ENCODE measurements at places on chromosomes 5 and 9.

- no peak for DNase-seq
These were observed 27.3 kb downstream of the SCGB3A1 start for GRCh38 chr5:180563994-180564393.

GRCh38 chr5:168311061-168311566 lies 19.7 kb downstream of the WWC1 start:
- no peak for DNase-seq

- no peak for DNase-seq
These were observed 6.9 kb upstream of the OLFM1 start for GRCh38 chr9:135080286-135081263.

DNA sequence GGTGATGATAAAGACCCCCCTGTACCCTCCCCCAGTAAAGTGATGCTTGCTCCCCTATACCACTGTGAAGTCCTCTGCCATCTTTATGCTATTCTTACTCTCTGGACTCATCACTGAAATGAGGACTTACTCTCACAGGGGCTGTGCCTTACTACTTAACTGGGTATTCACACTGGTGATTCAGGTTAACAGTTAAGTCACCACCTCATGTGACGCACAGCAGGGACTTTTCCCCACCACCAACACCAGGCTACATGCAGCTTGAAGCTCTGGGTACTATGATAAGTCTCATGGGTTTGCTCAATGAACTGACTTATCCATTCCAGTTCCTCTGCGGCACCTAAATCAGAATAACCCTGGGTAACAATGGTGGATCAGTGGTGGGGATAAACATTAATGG lies 163.7 kb downstream of the ELAVL2 start:
- DNase-seq = no peak

- DNase-seq = peak; percentile 42
These were observed 24.3 kb downstream of the BOD1 start for GRCh38 chr5:173592050-173592669.

DNA sequence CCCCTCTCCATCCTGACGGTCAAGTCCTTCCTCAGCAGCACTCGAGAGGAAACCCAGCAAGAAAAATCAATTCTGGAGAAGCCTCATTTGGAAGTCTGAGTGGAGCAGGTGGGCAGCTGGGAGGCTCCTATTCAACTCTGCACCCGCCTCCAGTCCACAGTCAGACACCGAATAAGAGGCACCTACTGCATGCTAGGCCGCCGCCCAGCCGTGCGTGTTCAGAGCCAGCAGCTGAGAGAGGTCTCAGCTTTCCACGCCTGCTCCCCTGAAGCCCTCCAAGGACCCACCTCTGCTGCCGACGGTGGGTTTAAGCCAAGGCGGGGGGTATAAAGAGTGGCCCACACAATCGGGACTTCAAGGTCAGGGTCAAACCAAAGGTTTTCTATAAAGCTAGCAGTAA lies 41.9 kb downstream of the VAV2 start:
- no peak for DNase-seq

DNA sequence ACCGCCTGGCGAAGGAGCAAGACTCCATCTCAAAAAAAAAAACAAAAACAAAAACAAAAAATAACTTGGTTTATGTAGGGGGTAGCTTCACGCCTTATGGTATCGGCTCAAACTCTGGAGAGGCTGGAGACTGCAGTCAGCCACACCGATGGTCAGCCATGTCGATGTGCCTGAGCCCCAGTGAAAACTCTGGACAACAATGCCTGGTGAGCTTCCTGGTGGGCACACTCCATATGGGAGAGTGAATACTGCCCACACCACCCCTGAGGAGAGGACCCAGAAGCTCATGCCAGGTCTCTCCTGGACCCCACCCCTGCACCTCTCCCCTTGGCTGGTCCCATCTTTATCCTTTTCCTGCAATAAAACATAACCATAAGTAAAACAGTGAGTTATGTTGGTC lies 19.6 kb downstream of the IPPK start:
- no peak for DNase-seq

- DNase-seq = no peak
These were observed 22.8 kb upstream of the ANKRD18A start for GRCh38 chr9:38642951-38643814.

DNA sequence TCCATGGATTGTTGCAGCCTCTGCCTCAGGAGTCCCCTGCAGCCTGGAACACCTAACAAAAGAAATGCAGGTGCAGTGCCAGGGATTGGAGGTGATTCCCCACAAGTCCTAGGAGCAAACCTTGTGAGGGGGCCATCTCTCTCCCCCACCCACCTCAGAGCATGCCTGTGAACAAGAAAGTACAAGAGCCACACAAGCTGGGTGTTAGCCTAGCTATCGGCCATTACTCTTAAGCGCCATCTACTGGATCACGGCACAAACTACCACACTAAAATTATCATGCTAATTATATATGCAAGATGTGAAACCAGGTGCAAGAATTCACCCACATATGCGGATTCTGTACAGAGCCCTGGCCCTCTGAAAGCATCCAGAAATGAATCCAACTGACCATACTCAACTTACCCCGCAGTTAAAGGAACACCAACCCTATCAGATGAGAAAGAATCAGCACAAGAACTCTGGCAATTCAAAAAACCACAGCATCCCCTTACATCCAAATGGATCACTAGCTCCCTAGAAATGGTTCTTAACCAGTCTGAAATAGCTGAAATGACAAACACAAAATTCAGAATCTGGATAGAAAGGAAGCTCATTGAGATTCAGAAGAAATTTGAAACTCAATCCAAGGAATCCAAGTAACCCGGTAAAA lies 16.5 kb upstream of the PRSS3 start:
- peak; percentile 70 for DNase-seq

- DNase-seq = no peak
These were observed 367.1 kb upstream of the KLF4 start for GRCh38 chr9:107856633-107857032.

DNA sequence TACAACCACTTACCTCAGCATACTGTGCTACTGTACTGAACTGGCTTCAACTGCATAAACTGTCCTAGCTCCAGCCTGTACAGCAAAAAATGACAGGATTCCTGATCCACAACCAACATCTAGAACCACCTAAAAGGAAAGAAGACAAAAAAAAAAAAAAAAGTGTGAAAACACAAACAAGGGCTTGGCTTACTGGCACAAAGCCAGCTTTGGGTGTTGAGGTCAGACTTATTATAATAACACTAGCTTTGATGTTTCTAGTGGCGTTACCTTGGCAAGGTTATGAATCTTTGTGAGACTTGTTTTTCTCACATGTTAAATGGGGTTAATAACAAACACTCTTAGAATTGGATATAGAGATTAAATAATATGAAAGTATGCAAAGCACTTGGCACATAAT lies 148.5 kb upstream of the PUM3 start:
- DNase-seq = no peak

GRCh38 chr9:35051069-35051967 lies 21.1 kb downstream of the VCP start:
- DNase-seq = peak; percentile 53

DNA sequence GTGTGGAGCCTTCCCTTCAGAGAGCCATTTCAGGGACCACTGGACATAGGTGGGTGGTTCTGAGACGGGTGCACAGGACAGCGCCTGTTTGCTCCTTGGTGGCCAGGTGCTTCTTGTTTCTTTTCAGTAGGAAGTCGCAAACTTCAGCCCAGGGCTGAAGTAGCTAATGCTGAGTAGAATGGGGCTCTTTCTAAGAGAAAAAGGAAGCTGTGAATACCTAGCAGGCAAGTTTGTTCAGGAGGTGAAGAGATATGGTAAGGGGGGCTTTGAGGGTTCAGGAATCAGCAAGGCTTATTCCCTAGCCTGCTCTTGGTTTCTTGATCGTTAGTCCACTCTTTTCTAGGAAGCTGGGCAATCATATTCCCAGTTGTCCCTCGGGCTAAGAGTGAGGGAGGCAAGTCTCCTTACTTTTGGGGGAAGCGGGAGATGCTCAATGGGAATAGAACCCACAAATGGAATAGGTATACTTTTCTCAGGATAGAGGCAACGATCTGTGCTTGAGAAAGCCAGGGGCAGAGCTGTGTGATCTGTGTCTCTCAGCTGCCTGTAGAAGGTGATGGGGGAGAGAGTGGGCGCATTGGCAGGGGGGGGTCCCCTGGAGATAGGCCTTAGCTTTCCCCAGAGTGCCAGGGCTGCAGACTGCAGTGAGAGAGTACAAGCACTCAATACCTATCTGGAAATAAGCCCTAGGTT lies 1.9 kb upstream of the PURA start:
- no peak for DNase-seq

- DNase-seq = no peak
These were observed 4.6 kb downstream of the ZNF622 start for GRCh38 chr5:16461026-16461425.

GRCh38 chr5:54769072-54769471 lies 216.3 kb downstream of the ESM1 start:
- DNase-seq = no peak

DNA sequence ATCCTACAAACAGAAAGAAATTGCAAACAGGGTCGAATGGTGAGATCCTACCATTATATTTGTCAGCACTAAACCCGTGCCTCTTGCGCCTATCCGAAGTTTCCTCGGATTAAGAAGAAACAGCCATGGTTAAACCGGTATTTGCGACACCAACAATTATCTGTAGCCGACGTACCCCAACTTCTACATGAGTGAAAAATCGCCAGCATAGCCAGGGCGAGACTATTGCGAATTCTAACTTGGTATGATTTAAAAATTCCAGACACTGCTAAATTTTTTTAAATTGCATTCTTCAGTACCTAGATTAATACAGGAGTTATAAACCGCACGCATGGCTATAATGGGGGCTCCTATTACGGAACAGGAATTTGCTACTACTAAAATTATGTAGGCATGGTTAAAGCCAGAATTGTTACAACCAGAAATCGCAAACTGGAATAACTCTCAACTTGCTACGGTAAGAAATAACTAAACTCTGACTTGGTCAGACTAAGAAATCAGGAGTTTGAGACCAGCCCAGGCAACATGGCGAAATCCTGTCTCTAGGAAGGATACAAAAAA lies 25.3 kb upstream of the ANXA2R start:
- no peak for DNase-seq

- no peak for DNase-seq
These were observed 286.1 kb downstream of the TRPM3 start for GRCh38 chr9:70835323-70835722.

GRCh38 chr9:116123171-116123570 lies 30.4 kb upstream of the PAPPA start:
- DNase-seq = no peak

DNA sequence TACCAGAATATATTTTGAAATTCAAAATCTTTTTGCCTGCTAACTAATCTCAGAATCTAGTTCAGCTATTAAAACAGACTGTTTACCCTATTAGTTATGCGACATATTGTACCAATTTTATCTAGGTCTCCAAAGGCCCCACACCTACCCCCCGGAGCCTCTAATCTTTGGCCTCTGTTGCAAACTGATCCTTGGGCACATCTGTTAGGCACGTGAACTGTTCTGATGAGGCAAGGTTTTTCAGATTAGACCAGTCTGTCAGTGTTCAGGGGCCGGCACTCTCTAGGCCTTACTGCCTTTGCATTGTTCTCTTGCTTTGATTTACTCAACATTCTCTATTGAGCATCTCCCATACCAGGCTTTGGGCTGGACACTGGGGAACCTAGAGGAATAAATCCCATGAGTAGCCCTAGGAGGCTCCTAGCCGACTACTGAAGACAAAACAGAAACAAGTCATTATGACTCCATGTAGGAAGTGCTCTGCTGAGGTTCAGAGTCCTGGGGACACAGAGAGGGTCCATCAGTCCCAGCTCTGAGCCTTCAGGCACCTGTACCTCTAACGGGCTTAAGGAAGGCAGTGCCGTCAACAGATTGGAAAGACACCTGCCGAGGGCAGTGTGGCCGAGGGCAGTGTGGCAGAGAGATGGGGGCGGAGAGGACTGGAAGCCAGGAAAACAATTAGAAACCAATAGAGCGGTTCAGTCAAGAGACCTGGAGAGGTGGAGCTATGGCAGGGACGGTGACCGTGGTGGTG lies 245.1 kb downstream of the AOPEP start:
- DNase-seq = no peak

- no peak for DNase-seq
These were observed 28.1 kb downstream of the ANKRD33B start for GRCh38 chr5:10591966-10592365.

- no peak for DNase-seq
These were observed 375.8 kb downstream of the TAF11L14 start for GRCh38 chr5:18010053-18010452.

- DNase-seq = peak; percentile 39
These were observed 79.1 kb downstream of the LHFPL2 start for GRCh38 chr5:78569441-78569840.

- peak; percentile 81 for DNase-seq
These were observed 31.8 kb upstream of the FOXB2 start for GRCh38 chr9:76987594-76988200.

- no peak for DNase-seq
These were observed 55.0 kb downstream of the HAPLN1 start for GRCh38 chr5:83665631-83666030.

DNA sequence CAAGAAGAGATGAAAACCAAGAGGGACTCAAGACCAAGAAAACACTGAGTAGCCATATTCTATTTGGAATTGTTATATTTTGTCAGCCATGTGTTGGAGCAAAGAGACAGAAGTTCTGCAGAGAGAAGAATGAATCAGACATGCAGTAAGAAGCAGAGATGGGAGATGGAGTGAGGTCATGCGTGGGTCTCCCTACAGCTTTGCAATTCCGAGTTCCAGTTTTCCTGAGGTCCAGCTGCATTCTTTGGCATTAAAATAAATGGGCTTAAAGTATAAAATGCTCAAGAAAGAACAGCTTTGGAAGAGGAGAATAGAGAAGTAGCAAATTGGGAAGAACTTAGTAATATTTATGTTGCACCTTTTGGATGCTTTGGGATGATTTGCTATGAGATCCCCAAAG lies 361.6 kb downstream of the NPR3 start:
- no peak for DNase-seq

- DNase-seq = no peak
These were observed 2.1 kb downstream of the ANP32B start for GRCh38 chr9:97985058-97985861.

GRCh38 chr5:139294374-139295165 lies 1.0 kb downstream of the MATR3 start:
- peak; percentile 85 for DNase-seq

- DNase-seq = no peak
These were observed 614.1 kb downstream of the EBF1 start for GRCh38 chr5:158485604-158486081.

GRCh38 chr5:1748845-1749244 lies 50.8 kb downstream of the MRPL36 start:
- DNase-seq = no peak

DNA sequence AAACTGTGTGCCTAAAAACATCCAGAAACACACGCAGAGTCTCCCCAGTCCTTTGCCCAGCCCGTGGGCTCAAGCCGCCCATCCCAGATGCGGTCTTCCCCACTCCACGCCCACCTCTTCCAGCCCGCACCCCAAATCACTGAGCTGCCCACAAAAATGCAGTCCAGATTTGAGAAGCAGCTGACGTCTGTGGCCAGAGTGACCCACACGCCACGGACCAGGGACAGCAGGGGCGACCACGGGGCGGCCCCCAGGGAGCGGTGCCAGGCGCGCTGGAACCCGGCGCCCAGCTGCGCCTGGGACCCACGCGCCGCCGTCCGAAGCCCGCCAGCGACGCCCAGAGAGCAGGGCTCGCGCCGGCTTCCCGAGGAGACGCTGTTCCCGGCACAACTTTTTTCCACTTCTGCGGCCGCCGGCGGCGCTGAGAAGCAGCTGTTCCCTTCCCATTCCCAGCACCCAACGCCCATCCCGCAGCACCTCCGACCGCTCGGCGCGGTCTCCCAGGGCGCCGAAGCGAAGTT lies 674 bp downstream of the LHFPL2 start:
- DNase-seq = peak; percentile 54

- no peak for DNase-seq
These were observed 57.8 kb upstream of the C5orf46 start for GRCh38 chr5:147963948-147964693.
